MCF 10A (cell line): ENCODE measurements at places on chromosomes 6 and 20.

- DNase-seq: no peak
Measured at GRCh38 chr20:34112600-34113101, 608 bp upstream of the EIF2S2 start.

DNA sequence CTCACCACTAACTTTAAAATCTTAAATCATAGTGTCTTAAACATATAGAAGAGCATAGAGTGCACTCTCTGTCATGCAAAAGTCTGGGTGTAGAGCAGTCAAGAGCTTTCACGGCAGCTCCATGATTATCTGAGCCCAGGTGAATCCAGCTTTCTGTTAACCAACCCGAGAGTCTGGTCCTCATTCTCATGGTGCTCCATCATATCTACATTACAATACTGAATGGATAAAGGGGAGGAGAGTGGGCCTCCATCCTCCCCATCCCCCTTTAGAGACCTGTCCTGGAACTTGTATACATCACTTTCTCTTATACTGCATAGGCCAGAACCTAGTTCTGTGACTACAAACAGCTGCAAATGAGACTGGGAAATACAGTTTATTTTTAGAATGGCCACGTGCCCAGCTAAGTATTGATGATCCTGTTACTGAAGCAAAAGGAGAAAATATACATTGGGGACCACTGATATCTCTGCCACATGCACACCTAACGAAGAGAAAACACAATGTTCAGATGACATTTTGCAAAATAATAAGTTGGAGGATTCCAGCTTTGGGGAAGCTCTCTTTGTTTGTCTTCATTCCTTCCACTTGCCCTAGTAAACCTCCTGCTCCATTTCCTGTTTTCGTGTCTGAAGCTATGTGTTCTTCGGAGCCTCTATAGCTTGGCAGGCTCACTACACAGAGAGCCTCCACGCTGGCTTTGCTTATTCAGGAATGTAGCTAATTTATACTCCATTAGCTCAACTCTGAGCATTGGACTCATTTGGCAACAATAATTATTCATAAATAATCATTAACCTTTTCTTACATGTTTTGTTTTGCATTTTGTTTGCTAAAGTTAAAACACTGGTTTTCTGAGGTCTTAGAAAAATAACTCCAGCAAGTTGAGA lies 110.1 kb downstream of the IYD start:
- no peak for DNase-seq

DNA sequence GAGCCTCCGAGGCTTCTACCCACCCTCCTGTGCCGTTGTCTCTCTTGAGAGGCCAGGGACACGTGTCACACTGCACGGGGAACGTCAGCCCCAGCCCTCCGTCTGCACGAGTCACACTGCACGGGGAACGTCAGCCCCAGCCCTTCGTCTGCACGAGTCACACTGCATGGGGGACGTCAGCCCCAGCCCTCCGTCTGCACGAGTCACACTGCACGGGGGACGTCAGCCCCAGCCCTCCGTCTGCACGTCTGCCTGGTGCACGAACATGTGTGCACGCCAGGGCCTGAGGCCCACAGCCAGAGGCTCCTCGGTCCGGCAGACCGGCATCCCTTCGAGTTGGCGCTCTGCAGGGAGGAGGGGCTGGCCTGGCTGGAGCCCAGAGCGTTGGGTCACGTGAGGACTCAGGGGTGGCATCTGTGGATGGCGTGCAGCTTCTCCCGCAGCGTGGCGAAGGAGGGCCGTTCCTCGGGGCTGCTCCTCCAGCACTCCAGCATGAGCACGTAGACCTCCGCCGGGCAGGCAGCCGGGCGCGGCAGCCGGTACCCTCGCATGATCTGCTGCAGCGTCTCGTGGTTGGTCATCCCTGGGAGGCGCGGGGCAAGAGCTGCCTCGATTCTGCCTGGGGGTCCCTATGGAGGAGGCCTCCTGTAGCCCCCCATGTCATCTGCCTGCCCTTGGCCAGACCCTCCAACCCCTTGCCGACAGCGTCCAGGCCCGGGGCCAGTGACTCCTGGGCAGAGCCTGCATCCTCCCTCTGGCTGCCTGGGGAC lies 3.4 kb upstream of the PTK6 start:
- no peak for DNase-seq

DNA sequence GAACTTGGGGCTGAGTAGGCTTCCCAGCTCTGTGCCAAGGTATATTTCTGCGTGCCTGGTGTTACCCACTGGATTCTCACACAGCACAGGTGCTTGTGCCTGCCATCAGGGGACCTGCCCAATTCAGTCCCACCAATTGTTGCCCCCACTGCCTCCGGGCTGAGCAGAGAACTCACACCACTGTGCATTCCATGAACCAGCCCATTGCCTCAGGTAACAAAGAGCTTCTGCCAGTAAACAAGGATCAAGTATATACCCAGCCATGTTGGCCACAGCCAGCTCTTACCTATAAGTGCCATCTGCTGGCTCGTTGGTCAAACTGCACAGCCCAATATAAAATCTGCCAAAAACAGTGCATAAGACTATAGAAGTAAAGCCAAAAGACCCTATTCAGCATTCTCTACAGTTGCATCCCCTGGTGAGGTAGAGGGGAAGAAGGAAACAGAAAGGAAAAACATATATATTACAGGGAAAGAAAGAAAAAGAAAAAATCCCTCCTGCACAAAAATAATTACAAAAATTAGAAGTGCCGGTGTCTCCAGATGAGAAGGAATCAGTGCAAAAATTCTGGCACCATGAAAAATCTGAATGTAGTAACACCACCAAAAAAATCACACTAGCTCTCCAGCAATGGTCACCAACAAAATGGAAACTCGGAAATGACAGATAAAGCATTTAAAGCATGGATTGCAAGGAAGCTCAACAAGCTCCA lies 241.4 kb downstream of the IBTK start:
- DNase-seq: peak; percentile 51

- no peak for DNase-seq
Measured at GRCh38 chr6:151609146-151609902, 115.5 kb downstream of the CCDC170 start.

- no peak for DNase-seq
Measured at GRCh38 chr6:166608774-166609173, 18.3 kb downstream of the RPS6KA2 start.

- peak; percentile 65 for DNase-seq
Measured at GRCh38 chr6:99119109-99120031, 171.6 kb upstream of the FBXL4 start.

GRCh38 chr6:38650207-38650752 lies 10.6 kb upstream of the BTBD9 start:
- no peak for DNase-seq

GRCh38 chr6:165010556-165011535 lies 298.6 kb downstream of the C6orf118 start:
- DNase-seq: no peak

DNA sequence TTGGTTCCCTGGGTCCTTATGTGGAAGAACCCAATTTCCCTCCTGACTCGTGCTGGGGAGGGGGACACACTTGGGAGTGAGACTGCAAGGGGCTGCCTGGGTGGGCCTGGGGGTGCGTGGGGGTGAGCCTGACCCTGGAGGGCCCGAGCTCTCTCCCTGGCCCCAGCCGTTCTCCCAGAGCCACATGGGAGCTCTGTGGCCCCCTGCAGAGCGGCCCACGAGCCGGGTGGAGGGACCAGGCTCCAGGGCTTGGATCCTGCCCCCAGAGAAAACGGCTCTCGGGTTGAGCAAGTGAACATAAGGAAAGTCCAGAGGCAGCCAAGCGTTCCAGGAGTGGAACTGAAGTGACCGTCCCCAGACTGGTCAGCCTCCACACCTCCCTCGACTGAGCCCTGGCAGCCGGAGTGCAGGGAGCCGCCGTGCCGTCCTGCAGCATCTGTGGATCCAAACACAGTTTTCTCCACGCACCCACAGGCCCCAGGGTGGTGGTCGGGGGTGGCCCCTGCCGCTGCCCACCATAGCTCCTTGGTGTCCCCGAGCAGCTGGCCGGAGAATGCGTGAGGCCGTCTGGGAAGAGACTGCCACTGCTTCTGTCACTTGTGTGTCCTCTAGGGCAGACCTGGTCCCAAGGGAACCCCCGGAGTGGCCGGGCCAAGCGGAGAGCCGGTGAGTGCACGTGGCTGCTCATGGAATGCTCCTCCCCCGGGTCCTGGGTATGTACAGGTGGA lies 10.6 kb downstream of the COL9A3 start:
- no peak for DNase-seq

GRCh38 chr20:24079661-24080412 lies 91.3 kb upstream of the GGTLC1 start:
- DNase-seq: no peak

- no peak for DNase-seq
Measured at GRCh38 chr6:33724102-33725023, 12.9 kb upstream of the UQCC2 start.

DNA sequence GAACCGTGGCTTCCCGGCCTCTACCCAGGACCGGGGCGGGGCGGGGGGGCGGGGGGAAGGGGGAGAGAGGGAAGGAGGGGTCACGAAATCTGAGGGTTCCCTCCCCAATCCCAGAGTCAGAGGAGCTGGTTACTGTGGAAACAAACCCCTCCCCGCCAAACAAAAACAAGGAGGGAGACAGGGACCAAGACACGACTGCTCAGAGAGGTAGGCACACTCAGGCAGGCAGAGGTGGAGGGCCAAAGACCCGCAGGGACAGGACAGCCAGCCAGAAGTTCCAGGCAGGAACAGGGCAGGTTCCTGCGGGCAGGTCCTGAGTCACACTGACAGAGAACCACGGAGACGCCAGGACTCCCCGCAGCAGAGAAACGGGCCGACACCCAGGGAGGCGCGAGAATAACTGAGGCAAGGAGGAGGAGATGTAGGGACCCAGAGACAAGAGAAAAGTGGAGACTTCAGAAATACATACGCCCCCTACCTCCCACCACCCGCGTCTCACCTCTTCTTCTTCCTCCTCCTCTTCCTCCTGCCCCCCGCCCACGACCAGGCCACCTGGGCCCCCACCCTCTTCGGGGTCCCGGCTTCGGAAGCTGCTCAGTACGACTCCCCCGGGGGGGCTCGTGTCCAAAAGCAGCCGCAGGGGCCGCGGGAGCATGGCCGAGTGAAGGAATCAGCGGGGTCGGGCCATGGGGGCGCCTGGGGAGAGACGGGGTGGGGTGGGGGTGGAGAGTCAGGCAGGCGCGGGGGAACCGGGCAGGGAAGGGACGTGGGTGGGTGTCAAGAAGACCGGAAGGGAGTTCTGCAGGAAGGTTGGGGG lies 578 bp downstream of the RGL2 start:
- peak; percentile 91 for DNase-seq

DNA sequence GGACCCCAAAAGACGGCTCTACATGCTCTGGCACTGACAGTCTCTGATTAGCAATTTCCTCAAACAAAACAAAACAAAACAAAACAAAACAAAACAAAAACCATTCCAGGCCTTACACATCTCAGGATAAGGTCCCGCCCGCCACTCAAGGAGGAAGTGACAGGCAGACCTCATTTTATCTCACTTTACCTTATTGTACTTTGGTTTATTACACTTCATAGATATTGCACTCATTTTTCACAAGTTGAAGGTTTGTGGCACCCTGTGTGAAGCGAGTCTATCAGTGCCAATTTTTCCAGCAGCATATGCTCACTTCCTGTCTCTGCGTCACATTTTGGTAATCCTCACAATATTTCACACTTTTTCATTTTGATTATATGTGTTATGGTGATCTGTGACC lies 15.2 kb downstream of the ZBP1 start:
- no peak for DNase-seq

GRCh38 chr20:33280000-33280680 lies 2.9 kb upstream of the BPIFB1 start:
- DNase-seq: no peak

GRCh38 chr6:169498916-169499513 lies 202.8 kb downstream of the WDR27 start:
- no peak for DNase-seq
